ENCODE measurements at places on chromosomes 7 and 10.

- no peak for DNase-seq
These were observed 75.8 kb upstream of the LRRC17 start for GRCh38 chr7:102836977-102837376.

DNA sequence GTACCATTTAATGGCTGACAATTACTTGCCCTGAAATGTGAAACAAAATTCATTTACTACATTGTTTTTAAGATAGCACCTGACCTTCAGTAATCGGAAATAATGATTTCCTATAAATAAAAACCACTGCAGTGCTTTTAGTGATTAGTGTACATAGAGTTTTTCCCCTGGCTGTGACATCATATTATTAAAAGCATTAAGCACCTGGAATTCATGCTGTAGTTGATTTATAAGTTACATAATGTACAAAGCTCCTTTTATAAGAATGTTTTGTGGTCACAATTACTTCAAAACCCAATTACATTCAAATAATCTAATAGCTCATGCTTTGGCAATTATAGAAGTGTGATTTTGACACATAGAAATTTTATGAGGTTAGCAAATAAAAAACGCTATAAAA is 44.3 kb upstream of the EIF4H start:
- no peak for DNase-seq

GRCh38 chr10:109156396-109156795 is 766.9 kb downstream of the XPNPEP1 start:
- no peak for DNase-seq

DNA sequence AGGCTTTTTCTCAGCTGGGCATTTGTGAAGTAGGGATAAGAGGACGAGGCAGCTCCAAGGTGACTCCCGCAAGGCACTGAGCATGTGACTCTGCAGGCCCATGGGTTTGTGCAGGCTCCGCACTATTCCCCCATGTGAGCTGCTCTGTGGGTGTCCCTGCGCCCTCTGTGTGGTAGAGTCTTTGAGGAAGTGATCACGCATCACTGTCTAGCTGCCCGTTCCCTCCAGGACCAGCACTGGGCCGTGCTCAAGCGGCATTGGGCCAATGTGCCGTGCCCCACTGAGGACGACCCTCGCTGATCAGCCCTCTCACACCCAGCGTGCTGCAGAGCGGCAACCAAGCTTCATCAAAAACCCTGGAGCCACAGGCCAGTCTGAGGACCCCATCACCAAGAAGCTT is 7.5 kb downstream of the PRKAG2 start:
- no peak for DNase-seq

- DNase-seq, result no peak
These were observed 39.1 kb upstream of the TNPO3 start for GRCh38 chr7:129093867-129094456.

- DNase-seq, result no peak
These were observed 14.8 kb downstream of the COBL start for GRCh38 chr7:51301806-51302205.

GRCh38 chr7:150420987-150421674 is 29.3 kb upstream of the GIMAP8 start:
- DNase-seq, result peak; percentile 91

DNA sequence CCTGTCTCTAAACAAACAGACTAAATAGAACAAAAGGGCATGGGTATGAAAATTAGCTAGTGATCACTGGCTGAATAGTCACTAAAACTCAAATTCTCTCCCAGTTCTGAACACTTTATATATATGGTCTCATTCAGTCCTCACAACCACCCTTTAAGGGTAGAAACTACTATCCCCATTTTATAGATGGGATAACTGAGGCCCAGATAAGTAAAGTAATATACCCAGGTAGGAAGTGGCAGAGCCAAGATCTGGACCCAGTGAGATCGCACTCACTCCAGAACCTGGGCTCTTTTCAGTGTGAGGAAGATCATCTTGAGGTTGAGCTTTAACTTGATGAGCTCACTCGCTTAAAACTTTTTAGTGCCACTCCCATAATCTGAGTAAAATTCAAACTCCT is 4.5 kb downstream of the PSTK start:
- no peak for DNase-seq

- no peak for DNase-seq
These were observed 80.8 kb downstream of the OSBPL3 start for GRCh38 chr7:24899161-24899560.

DNA sequence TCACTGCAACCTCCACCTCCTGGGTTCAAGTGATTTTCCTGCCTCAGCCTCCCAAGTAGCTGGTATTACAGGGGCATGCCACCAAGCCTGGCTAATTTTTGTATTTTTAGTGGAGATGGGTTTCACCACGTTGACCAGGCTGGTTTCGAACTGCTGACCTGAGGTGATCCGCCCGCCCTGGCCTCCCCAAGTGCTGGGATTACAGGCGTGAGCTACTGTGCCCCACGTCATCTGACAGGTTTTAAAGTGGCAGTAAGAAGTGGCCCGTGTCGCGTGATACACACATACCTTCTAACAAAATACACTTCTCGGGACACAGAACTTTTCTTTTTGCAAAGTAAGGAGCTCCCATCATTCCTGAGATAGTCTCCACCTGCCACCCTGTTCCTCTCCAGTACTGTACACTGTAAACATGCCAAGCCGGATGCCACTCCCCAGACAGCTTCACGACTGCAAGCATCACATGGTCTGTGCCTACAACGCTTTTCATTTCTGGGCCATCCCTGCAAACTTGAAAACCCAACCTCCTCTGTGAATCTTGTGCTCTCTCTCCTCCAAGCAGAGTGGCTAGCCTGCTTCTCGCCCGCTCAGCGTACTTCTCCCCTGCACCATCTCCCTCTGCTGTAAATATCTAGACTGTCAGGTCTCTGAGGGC is 256.3 kb upstream of the KLF14 start:
- peak; percentile 75 for DNase-seq

DNA sequence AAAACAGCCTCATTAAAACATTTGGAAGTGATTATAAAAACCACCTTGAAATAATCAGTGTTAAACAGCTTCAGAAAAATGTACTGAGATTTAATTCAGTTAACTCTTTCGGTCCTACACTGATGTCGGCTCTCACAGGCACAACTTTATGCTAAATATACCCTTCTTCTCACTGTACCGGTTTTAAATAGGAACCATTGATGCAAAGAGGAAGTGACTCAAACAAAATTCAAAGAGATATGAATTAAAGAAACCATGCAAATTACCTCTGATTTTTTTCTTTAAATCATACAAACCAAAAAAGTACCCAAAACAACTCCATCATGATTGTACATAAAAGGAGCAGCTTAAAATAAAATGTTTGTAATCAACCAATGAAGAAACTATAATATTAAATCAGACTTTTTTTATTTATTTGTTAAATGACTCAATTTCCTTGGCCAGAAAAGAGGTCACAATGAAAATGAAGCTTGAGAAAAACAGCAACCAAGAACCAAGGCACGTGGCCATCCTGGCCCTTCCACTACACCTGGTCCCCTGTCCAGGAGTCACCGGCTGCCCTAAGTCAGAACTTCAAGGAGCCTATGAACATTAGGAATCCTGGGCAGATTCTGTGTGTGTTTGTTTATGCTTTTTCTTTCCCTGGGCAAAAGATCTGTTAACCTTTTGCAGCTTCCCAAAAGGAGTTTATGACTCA is 73.0 kb upstream of the CABCOCO1 start:
- no peak for DNase-seq

GRCh38 chr10:102813734-102814452 is 23.3 kb downstream of the CYP17A1 start:
- no peak for DNase-seq

GRCh38 chr10:30589441-30589840 is 40.1 kb downstream of the LYZL2 start:
- no peak for DNase-seq

GRCh38 chr7:99011341-99011705 is 132.6 kb downstream of the SMURF1 start:
- no peak for DNase-seq

GRCh38 chr7:108261560-108262255 is 131.5 kb upstream of the LAMB4 start:
- no peak for DNase-seq

- no peak for DNase-seq
These were observed 278.4 kb downstream of the PHF14 start for GRCh38 chr7:11252011-11252607.

DNA sequence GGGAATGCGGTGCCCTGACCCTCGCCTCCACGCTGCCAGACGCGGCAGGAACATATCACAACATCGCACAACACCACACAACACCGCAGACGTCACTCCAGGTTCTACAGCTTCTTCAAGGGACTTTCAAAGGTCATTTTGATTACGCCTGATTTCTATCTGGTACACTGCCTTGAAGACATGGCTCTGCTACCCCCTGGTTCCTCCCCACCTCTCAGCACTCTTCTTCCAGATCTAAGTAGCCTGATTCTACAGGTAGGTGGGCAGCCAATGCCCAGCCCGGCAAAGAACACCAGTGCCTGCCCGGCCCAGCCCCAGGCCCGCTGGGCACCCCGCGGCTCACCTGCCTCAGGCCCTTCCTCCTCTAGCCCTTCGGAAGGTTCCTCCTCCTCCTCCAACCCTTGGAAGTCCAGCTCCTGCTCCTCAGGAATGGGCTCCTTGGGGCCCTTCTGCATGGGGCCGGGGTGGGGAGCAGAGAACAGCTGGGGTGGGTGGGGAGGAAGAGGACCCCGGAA is 8.4 kb downstream of the GIGYF1 start:
- no peak for DNase-seq

- DNase-seq, result no peak
These were observed 541.7 kb upstream of the GALNT17 start for GRCh38 chr7:70590126-70590854.

DNA sequence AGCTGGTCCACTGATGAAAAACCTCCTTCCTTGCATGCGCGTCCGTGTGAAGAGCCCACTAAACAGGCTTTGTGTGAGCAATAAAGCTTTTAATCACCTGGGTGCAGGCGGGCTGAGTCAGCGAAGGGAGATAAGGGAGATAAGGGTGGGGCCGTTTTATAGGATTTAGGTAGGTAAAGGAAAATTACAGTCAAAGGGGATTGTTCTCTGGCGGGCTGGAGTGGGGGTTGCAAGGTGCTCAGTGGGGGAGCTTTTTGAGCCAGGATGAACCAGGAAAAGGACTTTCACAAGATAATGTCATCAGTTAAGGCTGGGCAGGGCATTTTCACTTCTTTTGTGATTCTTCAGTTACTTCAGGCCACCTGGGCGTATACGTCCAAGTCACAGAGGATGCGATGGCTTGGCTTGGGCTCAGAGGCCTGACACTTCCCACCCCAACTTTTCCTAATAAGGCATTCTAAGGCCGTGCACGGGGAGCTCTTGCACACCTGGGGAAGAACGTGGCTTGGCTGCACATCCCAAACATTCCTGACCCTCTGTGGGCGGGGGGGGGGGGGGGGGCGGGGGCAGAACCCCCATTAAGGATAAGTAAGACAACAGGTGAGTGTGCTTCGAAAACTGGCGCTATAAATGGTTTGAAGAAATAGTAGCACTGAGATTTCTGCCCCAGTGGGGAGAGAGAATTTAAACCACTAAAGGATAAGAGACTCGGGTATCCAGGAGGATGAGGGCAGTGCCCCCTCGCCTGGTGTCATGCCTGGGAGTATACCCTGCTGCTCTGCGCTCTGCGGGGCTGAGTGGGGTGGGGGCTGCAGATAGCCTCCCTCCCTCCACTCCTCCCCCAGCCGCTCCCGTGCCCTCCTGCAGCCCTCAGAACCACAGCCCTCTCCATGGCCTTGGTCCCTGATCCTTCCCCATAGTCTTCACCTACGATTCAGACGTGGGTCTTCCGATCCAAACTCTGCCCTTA is 217.6 kb downstream of the MLLT10 start:
- DNase-seq, result no peak

DNA sequence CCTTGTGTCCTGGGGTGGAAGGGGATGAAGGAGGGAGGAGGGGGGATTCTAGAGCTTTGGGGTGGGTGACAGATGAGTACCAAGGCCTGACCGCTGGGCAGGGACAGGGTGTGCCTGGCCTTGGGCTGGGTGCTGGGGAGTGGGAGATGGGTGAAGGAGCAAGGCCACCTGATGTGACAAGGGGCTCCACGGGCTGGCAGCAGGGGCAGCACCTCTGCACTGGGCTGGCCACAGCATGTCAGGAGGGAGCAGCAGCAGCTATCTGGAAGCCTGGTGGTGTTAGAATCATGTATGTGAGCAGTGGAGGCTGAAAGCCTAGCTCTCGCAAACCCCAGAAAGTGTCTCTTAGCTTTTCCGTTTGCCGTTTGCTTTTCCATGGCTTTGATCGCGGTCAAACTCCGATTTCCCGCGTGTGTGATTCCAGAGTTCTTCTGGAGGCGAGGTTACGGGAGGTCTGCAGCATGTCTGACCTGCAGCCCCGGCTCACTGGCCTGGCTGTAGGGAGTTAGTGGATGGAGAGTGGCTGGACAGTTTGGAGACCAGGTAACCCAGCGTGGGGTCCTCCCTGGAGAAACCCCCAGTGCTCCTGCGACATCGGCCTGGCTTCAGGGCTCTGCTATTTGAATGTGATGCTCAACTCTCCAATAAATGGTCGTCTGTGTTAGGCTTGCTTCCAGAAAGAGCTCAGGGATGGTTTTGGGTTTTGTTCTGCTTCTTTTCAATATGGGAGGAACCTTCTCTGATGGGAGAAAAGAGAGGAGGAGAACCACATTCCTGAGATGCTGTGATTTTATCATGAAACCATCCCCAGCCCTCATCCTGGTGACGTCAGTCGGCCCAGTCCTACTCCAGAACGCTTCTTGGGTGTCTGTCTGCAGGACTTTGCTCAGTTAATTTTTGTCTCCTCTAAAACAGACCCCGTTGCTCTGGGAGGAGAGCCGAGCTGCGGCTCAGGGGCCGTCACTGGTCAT is 105.5 kb downstream of the CUX1 start:
- no peak for DNase-seq

- DNase-seq, result no peak
These were observed 45.7 kb downstream of the ANKMY2 start for GRCh38 chr7:16599860-16600259.

- DNase-seq, result no peak
These were observed 121.7 kb upstream of the TRIM24 start for GRCh38 chr7:138338361-138338760.

GRCh38 chr10:69642747-69643146 is 12.7 kb downstream of the FAM241B start:
- no peak for DNase-seq

DNA sequence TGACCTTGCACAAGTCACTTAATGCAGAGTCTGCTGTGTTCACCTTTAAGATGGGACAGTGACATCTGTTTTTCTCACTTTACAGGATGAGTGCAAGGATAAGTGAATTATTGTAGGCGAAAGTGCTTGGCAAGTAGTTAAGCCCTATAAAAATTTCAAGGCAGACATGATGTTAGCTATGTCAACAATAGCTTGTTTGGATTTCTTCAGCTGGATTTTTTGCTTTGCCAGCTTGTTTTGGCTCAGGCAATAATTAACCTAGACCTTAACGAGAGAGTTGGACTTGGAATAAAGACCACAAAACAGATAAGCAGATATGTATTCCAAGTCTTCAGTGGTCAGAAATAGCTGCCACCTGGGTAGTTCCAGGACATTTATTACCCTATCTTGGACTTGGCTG is 255.2 kb downstream of the ARL4A start:
- DNase-seq, result no peak

- DNase-seq, result no peak
These were observed 106.7 kb upstream of the VWC2 start for GRCh38 chr7:49666764-49667163.

GRCh38 chr10:60564475-60564874 is 174.8 kb upstream of the ANK3 start:
- DNase-seq, result no peak
